ENCODE measurements at places on chromosomes 7 and 10.
A peak's percentile ranks its signal among the peaks of the same experiment; 100 is the strongest.

DNA sequence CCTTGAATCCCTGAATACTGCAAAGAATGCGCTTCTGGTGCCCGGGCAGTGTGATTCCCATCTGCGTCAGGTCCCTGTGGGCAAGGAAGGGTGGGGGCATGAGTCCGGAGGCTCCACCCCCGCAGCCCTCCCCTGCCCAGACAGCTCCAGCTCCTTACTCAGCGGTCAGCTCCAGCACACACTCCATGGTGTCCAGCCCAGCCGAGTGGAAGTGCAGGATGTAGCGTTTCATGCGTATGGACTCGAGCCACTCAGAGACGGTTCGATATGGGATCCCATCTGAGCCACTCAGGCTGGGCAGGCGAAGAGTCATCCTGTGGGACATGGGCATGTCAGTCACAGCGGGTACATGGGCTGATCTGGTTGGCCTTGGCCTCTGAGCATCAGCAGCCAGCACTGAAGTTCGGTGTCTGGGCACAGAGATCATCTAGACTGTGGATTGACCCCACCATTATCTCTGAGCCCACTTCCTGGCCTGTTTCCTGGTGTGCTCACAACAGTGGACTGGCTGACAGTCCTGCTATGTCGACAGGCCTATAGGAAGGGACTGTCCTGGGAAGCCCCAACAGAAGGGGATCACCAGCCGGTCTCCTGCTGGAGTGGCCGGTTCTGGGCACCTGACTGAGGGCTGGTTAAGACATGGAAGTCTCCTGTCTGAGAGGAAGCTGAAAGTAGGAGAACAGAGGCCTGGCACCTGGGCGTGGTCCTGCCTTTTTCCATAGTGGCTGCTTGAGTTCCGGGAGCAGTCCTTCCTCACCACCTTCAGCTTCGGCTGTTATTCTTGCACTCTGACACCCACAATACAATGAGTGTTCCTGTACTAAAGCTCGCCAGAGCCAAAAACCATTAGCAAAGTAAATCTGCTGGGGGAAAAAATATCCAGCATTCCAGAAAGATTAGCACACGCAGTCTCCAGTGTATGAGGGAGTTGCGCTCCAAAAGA lies 10.6 kb downstream of the ZYX start:
- peak; percentile 93 for DNase-seq

DNA sequence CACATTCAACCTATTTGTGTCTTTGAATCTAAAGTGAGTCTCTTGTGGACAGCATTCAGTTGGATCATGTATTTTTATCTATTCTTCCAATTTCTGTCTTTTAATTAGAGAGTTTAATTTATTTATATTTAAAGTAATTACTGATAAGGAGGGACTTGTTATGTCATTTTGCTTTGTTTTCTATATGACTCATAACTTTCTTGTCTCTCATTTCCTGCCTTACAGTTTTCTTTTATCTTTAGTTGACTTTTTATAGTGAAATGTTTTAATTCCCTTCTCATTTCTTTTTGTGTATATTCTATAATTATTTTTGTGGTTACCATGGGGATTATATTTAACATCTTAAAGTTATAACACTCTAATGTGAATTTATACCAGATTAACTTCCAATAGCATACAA lies 7.3 kb upstream of the ZNF518A start:
- DNase-seq = no peak

- DNase-seq = no peak
Observed at GRCh38 chr7:134083766-134084487, 43.2 kb upstream of the LRGUK start.

GRCh38 chr7:132298790-132299189 lies 277.5 kb downstream of the PLXNA4 start:
- DNase-seq = no peak

- no peak for DNase-seq
Observed at GRCh38 chr7:157700231-157701005, 363.6 kb downstream of the DNAJB6 start.

- peak; percentile 97 for DNase-seq
Observed at GRCh38 chr10:133308421-133309099, at the start of the genes TUBGCP2 and ZNF511. TUBGCP2 (minus strand) TSS chr10:133308872; CDS start chr10:133302941, 5,931 bp downstream. ZNF511 (plus strand) TSS chr10:133308914; CDS start chr10:133308944, 30 bp downstream.

DNA sequence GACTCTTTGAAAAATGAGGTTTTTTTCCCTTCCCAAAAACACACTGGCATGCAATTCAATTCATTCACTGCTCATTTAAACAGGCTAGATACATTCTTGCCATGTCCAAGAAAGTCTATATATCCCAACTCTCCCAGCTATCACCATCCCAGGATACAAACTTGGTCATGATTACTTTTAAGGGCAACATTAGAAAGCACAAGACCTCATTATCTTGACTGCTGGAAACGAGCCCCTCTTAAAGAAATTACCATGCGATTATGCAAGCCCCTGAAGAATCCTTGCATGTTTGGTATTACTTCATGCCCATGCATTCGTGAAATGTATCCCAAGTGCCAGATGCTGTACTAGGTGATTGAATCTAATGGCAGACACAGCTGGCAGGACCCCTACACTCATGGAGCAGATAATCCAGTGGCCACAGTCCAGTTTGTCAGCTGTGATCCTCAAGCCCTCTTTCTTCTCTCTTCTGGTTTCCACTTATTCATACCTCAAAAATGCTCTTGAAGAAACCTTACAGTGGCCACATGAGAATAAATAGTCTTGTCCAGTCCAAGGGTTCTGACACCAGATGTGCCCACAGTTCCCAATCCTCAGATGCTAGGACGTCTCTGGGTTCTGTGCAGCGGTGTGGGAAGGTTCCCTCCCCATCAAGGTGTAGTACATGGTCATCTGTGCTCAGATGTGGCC lies 103.7 kb upstream of the HABP2 start:
- no peak for DNase-seq

DNA sequence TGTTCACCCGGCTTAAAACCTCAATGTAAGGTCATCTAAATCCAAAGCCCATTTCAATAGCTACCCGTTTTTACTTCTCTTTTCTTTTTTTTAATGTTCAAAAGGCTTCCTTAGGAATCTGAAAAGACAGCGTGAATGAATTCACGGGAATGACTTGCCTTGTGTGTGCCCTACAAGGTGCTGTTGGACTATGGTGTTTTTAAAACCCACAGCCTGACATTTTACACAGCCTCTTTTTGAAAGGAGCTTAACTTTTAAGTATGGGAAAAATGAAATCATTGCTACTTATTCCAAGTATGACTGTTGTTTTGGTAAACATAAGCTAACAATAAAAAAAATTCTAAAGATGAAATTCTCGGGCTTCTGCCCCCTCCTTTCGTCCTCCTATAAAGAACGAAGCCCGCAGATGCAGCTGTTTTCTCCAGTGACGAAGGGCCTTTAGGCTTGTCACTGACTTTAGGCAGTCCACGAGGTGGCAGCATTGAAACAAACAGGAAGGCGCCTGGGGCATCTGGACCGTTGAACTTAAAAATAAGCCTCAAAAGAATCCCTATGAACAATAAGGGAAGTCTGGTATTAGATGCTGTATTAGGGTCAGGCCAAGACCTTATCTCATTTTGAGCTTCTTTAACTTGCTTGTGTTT lies 141.3 kb downstream of the NRP1 start:
- DNase-seq = peak; percentile 79

DNA sequence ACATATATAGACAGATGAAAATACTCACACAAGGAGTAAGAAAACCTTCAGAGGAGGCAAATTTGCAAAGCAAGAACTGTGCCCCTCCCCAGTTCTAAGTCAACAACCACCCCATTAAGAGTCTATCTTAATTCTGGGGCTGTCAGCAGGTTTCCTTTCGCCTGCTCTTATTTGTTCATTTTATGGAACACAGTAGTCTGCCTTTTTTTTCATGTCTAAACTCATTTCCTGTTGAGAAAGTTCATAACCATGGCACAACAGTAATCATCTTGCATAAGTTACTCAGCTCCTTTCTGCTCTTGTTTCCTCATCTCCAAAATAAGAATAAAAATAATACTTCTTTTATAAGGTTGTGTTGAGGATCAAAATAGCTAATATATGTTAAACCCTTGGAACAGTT lies 25.8 kb upstream of the AMPH start:
- DNase-seq = no peak

DNA sequence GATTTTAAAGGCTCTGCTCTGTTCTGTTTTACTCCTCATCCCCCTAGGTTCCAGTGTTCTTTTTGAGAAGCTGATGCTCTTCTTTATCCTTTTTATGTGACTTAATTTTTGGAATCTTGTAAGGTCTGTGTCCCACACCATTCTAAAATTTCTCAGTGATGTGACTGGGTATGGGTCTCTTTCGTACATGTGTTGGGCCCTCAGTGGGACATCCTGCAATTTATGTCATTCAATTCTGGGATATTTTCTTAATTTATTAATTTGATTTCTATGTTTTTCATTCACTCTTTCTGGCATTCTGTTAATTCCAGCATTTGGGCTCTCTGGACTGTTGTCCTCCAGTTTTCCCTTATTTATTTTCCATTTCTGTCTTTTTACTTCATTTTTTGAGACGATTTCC lies 19.4 kb downstream of the CCDC126 start:
- no peak for DNase-seq

DNA sequence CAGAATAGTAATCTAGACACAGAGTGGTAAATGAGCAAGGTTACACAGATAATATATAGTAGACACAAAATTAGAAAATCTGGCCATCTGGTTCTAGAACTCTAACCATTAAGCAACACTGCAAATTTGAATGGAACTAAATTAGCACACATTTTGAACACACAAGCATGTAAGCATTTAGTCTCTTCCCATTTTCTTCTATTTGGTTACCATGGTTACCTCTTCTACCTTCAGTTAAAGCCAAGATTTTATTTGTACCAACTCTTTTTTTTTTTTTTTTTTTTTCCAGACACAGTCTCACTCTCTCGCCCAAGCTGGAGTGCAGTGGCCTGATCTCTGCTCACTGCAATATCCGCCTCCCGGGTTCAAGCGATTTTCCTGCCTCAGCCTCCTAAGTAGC lies 790.5 kb downstream of the MAGI2 start:
- DNase-seq = no peak

GRCh38 chr7:17044861-17045260 lies 163.1 kb upstream of the AGR3 start:
- no peak for DNase-seq

GRCh38 chr10:58622246-58622645 lies 109.6 kb downstream of the BICC1 start:
- DNase-seq = no peak

DNA sequence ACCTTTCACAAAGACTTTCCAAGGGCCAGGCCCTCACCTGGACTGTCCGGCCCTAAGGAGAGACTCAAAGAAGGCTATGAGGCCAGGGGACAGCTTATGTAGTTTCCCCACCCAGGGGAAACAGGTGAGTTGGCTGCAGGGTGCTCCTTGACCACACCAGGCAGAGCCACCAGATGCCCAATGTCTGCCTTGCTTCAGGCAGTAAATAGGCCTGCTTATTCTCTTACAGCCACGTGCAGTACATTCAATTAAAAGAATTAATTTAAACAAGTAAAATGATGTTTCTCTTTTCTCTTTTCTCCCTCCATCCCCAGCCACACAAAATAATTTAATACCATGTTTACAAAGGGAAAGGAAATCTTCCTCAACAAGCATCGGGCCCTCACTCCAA lies 66.6 kb upstream of the ABLIM1 start:
- no peak for DNase-seq

DNA sequence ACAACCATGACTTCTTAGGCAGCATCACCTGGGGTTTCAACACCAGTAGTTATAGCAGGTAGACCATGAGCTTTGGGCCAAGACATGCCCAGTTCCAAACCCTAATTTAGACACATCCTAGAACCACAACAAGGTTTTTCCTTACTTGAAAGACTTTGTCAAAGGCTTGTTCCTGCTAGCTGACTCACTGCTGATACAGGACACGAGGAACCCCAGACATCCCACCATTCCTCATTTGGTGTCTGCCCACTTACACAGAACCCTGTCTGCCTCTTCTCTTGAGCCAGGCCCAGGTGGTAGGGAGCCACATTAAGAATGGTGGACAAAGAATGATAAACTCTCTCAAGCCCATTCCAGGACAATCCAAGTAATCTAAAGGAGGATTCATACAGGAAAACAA lies 109.0 kb downstream of the CCDC71L start:
- no peak for DNase-seq

GRCh38 chr7:4692055-4692454 lies 10.0 kb downstream of the FOXK1 start:
- DNase-seq = no peak

- no peak for DNase-seq
Observed at GRCh38 chr7:158442260-158442659, 145.4 kb downstream of the PTPRN2 start.

- DNase-seq = no peak
Observed at GRCh38 chr7:95317546-95317945, 6.8 kb downstream of the PON1 start.

DNA sequence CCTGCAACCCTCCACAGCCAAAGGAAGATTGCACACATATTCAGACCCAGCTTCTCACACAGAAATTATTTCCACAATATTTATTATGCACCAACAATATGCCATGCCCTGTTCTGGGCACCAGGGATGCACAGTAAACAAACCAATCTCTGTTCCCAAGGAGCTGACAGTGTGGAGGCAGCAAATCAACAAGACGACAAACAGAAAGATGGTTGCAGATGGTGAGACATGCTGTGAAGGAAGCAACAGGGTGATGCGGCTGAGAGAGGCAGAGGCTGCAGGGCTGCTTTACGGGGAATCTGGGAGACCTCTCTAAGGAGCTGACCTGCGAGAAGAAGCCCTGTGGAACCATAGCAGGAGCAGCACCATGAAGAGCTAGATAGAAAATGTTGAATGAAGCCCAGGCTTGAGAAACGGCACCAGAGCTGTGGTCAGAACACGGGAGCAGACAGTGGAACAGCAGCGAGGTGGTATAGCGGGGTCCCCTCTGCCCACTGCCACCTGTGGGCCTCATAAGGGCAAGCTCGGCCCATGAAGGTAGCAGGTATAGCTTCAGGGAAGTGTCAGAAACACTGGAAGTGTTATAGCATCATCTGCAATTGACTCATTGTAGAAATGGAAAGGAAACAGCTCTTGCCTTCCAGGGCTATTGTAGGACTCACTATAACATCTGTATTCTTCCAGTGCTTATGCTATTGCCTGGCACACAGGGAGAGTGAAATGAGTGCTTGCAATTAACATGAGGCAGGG lies 17.4 kb downstream of the RBP3 start:
- no peak for DNase-seq

DNA sequence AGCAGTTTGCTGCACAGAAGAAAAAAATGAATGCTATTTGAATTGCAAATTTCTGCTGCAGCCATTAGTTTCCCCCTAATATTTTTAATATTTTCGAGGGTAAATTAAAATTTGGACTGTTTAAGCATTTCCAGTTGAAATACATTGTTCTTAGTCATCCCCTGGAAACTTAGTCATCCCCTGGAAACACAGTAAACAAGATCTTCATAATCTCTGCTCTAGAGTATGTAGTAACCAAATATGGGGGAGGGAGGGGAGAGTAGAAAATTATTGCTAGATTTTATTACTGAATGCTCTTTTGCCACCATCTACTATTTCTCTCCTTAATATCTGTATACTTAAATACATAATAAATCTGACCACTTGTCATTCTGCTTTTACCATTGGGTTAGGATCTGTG lies 1053.3 kb downstream of the SORCS1 start:
- no peak for DNase-seq

GRCh38 chr7:80089366-80089765 lies 45.3 kb upstream of the GNAI1 start:
- DNase-seq = no peak

GRCh38 chr10:29761916-29762315 lies 127.1 kb upstream of the SVIL start:
- DNase-seq = no peak

GRCh38 chr7:69756235-69756634 lies 158.0 kb downstream of the AUTS2 start:
- no peak for DNase-seq
